ENCODE measurements at places on chromosomes 6 and 20. TPM values are rescaled to one million over a fixed set of nuclear protein-coding genes. Genes with fewer than 3 reads are reported as not detected.

Gene C20orf141
- 0.36 TPM for total RNA-seq

Gene RAET1G
- total RNA-seq = 9.7 TPM

Gene MCCD1
- total RNA-seq = not detected

Gene KIFC1
- total RNA-seq = 44.5 TPM

Gene BMP6
- total RNA-seq = 20.4 TPM

Gene TMEM200A
- 0.08 TPM for total RNA-seq

Gene C2
- total RNA-seq = 0.15 TPM

Data from A549 treated with RU486 at 1 μM for 4 hours (cell line).